ENCODE measurements at places on chromosomes 2 and 18.

GRCh38 chr18:43130716-43131260 lies 15.3 kb upstream of the RIT2 start:
- no peak for DNase-seq

DNA sequence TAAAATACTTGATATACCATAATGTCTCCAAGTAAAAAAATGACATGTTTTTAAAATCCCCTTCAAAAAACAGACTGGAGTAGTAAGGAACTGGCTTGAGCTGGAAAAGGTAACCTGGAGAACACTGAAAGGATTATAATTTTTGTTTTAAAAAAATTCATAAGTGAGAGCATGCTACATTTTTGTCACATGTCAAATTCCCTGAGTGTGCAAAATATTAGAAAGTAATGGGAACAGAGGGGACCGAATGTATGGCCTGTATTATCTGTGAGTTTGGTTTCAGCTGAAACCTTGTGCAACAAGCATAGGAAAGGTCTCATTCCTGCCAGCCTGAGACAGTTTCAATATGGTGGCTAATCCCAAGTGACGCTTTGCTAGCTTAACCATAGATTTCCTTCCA lies 202.5 kb downstream of the SLC39A10 start:
- DNase-seq = no peak

DNA sequence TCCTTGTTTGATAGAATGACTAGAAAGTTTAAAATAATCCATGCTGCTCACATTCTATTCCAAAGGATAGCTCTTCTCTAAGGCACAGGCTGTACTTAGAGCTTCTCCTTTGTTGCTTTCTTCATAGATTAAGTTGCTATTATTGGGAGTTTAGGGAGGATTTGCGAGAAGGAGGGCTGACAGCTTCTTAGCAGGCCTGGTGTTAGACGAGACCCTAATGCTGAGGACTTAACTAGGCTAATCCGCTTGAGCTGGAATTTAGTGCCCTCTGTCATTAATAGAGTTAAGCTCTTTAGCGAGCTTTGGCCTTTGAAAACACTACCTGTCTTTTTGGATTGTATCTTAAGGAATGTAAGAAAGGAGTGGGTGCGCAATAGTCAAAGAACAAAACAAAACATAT lies 81.3 kb downstream of the MOGAT1 start:
- no peak for DNase-seq

GRCh38 chr2:43906448-43907109 lies 67.8 kb downstream of the ABCG8 start:
- DNase-seq = no peak

DNA sequence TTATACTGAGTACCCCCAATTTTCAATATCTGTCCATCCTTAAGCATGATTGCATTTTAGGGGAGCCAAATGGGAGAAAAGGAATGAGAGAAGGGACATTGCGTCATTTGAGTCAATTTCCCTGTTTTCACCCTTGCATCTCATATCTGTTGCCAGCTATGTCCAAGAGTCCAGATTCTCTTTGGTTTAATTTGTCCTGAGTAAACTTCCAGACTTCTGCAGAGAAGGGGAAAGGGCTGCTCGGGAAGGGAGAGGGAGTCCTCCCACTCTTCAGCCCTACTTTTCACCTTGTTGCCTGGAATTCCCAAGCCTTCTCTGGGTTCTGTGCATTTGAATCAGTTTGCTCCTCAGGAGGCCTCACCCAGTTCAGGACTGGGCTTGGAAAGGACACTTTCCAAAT lies 16.5 kb downstream of the GREB1 start:
- DNase-seq = no peak

- no peak for DNase-seq
Measured at GRCh38 chr2:176076796-176077195, 7.0 kb downstream of the EVX2 start.

- DNase-seq = peak; percentile 36
Measured at GRCh38 chr2:63189026-63189425, 138.4 kb downstream of the OTX1 start.

DNA sequence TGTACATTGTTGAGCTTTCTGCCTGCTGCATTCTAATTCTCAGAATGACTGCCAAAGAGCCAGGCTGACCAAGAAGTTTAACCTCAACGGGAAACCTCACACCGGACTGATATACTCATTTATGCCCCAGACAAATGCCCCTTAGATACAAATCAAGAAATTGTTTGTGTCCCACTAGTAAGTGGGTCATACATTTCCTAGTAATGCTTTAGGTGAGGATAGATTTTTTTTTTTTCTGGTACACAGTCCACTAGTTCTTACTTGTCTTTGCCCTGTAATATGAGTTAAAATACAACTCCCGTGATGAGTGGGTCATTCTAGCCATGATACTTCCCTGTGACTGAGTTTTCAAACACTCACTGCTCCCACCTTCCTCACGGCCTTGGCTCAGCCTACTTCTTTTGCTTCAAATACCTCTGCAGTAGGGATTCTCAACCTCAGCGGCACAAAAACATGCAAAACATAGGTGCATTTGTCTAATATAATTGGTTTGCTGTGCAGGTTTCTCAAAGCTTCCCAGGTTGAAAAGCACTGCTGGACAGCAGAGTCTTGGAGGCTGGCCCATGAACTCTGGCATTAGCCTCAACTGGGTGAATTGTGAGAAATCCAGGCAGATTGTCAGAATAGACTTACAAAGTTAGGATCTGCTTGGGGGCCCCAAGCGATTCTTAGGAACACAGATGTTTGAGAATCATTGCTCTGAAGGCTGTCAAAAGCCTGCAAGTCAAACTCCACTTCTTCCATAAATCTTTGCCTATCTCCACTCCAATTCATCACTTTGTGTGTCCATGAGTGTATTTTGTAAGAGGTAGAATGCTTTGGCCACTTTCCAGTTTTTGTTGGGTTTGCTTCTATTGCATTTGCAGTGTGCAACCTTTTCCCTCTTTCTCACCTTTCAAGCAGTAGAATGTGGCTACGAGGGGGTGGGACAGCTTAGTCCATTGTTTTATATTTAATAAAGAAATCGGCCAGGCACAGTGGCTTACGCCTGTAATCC lies 35.5 kb downstream of the TGIF1 start:
- no peak for DNase-seq

DNA sequence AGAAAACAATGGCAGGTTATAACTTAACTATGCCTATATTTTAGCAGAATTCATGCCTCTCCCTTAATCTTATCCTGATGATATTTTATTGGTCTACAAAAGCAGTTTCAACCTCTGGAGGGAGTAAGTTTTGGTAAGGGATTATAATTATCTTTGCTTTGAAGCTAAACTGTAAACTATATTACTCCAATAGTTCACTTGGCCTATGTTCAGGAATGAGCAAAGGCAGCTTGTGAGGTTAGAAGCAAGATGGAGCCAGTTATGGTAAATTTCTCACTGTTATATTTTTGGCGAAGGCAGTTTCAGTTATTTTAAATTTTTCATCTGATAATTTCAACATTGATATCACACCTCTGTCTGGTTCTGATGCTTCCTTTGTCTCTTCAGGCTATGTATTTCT lies 192.5 kb upstream of the RGPD4 start:
- DNase-seq = no peak

GRCh38 chr2:100955226-100955625 lies 46.9 kb upstream of the RPL31 start:
- no peak for DNase-seq

DNA sequence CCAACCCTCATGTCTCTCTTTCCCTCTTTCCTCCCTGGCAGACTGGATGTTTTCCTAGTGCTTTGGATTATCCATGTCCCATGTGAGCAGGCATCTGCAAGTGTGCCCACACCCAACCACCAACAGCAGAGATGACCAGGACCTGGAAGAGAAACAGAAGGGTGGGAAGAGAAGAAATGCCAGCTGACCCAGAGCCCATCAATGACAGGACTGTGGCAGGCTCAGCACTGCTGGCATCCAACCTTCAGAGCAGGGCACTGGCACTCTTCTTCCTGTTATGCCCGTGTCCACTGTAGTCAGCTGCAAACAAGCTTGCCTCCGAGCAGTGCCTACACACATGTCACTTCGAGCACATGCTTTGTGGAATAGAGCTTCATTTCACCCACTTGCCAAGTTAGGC lies 121.1 kb downstream of the TANC1 start:
- DNase-seq = no peak

DNA sequence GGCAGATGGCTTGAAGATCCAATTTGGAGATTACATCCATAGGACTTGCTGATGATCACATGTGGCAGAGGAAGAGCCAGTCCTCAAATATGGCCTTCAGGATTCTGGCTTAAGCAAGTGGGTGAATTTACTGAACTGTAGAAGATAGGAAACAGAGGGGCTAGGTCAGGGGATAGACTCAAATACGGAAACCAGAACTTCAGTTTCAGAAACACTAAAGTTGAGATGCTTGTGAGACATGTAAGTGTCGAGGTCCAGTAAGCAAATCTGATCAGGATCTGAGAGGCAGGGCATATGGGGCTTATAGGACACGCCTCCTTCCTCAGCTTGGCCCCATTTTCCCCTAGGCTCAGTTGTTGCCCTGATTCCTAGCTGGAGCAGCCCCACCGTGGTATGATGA lies 107.7 kb downstream of the LBH start:
- DNase-seq = no peak

- DNase-seq = no peak
Measured at GRCh38 chr18:71456206-71456605, 1087.9 kb downstream of the CBLN2 start.

DNA sequence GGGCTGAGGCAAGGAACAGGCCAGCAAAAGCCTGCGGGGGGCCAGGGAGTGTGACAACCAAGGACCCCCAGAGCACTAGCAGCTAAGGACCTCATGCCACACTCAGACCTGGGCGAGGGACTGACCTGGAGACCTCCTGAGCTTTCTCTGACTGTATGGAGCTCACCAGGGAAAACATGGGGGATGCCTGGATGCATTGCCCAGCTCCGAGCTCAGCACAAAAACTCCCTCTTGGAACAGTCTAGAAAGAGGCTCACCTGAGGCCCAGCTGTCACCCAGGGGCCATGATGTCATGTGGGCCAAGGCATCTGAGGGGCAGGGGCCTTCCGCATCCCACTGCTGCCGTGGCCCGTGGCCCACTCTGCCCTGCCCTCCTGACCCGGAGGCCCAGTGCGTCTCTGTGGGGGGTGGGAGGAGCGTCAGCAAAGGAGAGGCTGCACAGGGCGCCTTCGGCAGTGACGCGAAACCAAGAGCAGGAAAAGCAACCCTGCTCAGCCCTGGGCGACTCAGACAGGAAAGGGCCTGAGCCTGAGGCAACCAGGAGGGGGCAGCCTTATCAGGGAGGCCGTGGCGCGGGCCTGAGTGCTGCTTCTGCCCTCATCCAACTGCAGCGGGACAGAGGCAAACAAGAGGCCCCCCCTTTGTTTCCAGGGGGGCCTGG lies 57.3 kb upstream of the ALPP start:
- no peak for DNase-seq

GRCh38 chr2:65437392-65438135 lies 5.2 kb upstream of the SPRED2 start:
- no peak for DNase-seq

All from RWPE1 (cell line).